NCI-H2081 (cell line): ENCODE measurements at places on chromosomes 3 and 15.

DNA sequence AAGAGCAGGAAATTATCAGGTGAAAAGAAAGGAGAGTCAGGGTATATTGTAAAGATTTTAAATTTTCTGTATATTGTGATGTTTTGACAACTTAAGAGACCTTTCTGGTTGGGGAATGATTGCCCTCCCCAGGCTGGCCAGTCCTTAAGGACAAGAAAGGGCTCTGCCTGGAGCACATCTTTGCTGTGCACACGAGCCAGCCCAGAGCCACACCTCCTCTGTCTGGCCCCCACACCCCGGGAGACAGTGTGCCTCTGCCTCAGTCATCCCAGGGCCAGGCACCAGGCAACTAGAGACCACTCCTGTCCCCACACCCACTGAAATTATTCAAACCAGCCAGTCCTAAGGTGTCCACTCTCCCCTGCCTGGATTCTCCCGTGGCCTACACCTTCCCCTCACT is 67.1 kb downstream of the KBTBD12 start:
- DNase-seq, result no peak

DNA sequence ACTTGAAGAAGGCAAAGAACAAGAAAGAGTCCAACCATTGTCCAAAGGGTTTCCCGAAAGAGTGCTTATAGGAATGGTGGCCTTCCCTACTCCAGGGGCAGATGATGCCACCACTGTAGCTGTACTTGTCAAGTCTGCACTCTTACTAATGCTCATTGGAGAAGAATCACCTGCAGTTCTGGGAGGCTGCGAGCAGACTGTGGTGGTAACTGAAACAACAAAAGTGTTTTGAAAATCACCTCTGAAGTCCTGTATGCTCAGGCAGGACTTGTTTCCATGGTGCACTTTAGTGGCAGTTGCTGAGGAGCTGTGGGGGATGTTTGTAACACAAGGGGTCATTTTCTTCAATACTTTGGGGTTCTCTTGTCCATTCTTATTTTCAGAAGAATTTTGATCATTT is 36.0 kb downstream of the USF3 start:
- no peak for DNase-seq

GRCh38 chr15:45776772-45777171 is 141.9 kb downstream of the SQOR start:
- no peak for DNase-seq

- DNase-seq, result no peak
These were observed 59.2 kb downstream of the PPM1L start for GRCh38 chr3:160815280-160815679.

GRCh38 chr3:171417813-171418212 is 42.4 kb downstream of the TNIK start:
- DNase-seq, result no peak
